ENCODE measurements at places on chromosomes 16 and 17.

GRCh38 chr17:75764417-75764710 is 628 bp downstream of the GALK1 start:
- no peak for DNase-seq

DNA sequence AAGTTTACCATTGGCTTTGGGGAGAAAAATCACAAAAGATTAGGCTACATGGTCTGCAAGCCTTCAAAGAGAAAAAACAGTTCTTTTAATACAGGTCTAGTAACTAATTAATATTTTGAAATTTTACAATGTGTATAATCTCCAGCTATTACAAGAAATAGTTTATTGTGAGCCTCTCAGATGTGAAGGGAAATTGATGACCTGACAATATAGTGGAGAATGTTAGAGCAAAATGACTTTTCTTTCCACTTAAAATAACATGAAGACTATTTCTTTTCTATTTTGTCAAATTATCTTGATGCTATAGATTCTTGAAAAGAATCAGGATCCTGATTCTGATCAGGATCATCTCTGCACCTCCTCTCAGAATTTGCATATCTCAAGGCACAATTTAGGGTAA is 362.3 kb downstream of the PMP22 start:
- no peak for DNase-seq

DNA sequence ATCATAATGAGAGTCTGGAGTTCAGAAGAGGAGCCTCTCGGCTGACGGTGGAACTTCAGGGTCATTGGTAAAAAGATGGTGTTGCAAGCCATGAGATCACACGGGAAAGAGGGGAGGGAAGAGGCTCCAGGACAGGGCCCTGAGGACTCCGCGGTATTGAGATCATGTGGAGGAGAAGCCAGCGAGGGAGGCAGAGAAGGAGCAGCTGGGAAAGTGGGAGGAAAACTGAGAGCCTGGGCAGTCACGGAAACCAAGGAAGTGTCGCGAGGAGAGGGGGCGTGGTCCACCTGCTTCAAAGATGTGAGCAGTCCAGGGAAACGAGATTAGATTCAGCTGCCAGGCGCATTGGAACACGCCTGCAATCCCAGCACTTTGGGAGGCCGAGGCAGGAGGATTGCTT is 27.7 kb upstream of the SBK1 start:
- DNase-seq = no peak

DNA sequence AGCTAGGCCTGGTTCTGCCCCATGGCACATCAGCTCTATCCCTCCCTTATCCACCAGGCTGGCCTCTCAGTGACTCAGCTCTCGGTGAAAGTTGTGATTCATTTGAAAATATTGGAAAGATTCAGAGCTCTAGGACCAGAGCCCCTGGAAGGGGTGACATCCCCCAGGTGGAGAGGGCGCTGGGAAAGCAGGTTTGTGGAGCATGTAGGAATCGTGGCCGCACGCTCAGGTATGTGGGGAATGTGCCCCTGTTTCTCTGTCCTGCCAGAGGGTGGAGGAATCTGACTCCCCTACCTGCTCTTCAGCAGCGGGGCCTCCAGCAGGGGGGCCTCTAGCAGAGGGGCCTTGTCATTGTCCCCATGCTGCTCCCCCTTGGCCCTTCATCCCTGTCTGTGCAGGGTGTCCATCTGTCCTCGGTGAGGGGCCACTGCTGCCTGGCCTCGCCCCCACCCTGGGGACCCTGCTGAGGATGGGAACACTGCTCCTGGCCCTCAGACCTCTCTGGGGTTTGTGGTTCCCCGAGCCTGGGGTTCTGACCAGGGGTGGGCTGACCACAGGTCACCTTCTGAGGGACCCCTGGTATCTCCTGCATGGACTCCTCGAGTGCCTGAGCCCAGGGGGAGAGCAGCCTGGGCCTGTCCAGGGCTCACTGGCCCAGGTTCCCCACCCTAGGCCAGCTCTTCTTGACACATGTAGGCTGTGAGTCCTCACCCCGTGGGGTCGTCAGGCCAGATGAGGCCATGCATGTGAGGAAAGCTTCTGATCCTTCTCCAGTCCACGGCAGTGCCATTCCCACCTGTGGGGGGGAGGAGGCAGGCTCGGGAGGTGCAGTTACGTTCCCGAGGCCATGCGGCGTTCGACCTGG is 47.5 kb downstream of the NT5M start:
- DNase-seq = no peak

DNA sequence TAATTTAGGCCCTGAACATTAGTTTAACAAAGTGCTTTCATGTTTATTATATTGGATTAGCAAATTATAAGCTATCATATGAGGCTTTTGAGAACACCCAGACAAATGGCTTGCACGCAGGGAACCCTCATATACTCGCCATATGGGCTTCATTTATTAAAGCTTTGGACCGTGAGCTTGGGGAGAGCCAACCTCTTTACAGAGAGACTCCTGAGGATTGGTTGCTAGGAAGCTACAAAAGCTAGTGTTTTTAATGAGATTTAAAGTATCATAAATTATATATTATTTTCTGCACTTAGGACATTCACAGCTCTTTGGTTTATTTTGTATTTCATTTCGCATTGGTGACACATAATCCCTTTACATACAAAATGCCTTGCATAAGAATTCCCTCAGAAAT is 193.8 kb upstream of the TOX3 start:
- DNase-seq = no peak

DNA sequence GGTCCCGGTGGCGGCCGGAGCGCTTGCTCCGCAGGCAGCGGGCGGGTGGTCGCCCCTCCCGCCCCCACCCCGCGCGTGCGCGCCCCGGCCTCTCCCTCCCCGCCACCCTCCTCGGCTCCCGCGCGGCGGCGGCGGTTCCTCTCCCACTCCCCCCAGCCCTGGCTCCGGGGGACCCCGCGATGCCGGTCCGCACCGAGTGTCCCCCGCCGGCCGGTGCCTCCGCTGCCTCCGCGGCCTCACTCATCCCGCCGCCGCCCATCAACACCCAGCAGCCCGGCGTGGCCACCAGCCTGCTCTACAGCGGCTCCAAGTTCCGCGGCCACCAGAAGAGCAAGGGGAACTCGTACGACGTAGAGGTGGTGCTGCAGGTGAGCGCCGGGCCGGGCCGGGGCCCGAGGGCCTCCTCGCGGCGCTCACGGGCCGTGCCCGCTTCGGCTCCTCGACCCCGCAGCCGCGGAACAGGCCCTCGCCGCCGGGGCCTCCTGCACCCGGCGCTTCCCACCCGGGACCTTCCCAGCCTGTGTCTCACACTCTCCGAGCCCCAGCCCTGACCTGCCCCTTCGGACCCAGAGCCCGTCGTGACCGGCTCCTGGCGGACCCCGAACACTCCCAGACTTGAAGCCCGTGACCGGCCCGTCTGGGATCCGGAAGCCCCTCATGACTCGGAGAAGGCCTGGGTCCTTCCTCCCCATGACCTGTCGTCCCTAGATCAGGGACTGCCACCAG is 490 bp downstream of the GID4 start:
- no peak for DNase-seq

DNA sequence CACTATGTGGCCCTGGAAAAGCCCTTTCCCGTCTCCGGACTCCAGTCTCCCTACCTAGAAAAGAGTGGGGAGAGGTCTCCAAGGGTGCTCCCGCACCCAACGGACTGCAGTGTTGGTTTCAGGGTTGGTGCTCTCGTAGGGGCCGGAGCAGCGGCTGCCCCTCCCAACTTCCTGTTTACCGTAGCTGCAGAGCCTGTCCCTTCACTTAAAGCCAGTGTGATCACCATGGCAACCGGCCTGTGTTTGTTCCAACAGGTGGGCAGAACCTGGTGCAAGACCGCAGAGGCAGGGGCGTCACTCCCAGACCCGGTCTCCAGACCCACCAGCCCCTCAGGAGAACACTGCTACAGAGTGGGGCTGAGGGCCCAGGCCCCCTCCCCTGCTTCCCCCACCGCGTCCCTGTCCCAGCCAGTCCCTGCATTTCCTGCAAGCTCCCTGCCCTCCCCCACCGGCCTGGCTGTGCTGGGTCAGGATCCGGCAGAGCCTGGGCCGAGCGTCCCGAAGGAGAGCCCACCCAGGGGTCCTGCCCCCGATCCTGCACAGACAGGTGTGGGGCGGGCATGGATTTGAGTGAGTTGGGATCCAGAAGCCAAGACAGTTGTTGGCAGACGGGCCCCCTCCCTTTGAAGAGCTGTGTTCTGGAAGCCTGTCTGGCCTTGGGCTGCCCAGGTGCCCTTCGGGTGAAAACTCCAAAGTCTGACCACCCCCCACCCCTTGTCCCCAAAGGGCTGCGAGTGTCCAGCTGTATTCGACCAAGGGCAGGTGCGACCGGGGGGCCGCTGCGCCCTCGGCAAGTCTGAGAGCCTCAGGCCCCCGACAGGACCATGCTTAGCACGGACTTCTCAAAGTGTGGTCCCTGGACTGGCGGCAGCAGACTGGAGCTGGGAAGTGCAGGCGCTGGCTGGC is 1.5 kb upstream of the BAIAP3 start:
- no peak for DNase-seq

DNA sequence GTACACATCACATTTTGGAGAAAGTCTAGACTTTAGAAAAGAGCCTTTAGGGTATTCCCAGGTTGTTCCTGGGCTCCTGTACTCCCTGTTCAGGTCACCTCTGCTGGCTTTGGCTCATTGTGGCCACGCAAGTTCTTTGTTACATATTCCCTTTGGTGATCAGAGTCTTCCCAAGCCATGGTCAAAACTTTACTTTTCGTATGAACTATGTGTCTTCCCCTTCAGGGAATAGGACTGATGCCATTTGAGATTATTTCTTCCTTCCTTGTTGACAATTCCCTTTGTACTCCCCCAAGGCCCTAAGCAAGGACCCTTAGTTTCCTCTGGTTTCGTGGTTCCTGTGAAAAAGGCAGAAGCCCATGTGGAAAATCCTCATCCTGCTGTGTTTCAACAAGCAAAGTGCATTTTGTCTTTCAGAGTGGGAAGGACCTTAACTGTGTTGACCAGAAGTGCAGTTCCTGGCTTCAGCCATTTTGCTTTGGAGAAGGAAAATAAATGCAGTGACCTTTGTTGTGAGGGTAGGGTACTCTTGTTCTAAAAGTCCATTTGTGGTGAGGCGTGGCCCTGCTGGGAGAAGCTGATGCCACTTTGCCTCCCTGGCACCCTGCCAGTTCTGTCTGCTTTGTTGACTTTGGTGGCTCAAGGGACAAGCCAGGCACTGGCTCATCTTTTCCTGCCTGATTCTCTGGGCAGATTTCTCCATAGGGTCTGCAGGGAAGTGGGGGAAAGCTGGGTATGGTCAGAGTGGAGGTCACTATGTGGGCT is 55.1 kb downstream of the ZNRF1 start:
- no peak for DNase-seq

DNA sequence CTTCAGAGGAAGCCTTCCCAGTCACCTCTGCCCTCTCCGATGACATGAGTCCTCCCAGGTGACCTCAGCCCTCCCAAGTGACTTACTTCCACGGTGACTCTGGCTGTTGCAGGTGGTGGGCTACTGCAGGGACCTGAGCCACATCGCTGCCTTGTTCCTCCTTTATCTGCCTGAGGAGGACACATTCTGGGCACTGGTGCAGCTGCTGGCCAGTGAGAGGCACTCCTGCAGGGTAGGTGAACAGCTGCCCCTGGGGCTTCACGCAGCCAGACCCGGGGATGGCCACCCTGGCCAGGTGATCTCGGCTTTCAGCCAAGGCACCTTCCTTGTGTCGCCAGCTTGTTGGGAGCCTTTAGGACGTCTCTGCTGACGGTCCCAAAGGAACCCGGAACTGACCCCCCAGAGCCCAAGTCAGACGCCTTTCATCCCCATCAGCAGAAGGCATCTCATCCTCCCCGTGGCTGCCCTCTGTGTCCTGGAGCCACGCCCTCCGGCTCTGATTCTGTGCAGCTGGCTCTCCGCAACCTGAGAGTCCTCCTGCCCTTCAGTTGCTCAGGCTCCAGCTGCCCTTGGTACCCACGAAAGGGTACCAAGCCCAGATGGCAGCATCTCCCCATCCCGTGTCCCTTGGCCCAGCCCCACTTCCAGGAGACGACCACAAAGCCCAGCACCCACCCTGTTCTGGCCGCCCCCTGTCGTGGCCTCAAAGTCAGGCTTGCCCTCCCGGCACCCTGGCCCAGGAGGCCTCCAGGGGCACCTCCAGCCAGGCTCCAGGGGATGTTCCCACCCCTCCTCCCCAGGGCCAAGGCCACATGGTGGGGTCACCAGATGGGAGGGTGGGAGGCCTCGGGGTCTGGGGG is 81.7 kb downstream of the GOSR1 start:
- peak; percentile 54 for DNase-seq

DNA sequence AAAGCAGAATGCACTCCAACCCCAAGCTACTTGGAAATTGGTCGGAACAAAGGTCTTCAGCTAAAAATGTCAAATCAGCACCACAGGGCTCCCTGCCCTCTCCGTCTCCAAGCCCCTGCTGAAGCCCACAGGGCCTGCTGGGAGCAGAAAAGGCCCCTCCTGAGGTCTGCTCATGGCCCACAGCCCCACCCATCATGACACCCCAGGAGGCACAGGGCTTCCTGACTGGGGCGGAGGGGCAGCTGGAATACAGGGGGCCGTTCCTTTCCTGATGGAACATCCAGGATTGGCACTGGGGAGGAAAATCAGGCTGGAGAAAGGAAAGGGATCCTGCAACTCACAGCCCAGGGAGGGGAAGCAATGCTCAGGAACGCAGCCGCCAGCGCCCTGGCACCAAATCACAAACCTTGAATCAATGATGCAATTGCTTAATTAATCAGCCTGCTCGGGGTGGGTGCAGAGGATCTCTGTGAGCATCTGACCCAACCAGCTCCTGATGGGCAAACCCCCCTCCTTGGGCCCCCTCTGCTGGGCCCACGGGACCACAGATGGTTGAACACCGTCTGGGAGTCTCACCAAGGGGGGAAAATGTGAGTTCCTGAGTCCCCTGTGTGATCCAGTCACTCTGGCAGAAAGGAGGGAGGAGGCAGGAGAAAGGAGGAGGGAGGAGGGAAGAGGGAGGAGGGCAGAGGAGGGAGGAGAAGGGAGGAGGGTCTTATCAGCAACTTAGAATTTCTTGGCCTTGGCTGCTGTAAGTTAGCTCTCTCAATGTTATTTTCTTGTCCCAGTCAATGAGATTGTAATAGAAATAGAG is 155.5 kb downstream of the ZNF423 start:
- DNase-seq = no peak

- no peak for DNase-seq
Measured at GRCh38 chr17:56785997-56786680, 47.6 kb downstream of the C17orf67 start.

DNA sequence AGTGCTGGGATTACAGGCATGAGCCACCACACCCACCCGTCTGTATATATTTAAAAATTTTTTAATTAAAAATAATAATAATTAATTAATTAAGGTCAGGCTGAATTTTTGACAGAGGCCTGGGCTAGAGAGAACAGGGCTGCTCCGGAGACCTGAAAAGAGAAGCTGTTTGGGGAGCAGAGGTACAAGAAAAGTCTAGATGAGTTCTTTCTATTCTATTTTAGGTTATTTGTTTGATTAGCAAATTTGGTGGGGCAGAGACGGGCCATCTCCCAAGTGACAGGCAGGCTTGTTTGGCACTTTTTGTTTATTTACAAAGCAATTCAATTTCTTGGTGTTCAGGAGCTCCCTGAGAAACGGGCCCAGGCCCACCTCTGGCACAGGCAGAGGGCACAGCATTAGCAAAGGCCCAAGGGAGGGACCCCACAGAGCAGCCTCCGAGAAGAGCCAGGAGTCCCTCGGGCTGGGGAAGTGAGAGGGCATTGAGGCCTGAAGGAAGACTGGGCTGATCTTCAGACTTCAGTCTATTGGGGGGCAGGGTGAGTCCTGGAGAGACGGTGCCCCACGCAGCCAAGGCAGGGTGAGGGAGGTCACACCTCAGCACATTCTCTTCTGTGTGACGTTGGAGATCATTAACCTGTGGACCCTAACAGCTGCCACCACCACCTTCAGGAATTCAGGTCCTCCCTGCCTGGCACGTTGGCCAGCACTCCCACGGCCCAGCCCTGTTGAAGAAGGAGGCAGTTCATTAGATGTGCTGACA is 10.8 kb upstream of the RIPOR1 start:
- DNase-seq = no peak

GRCh38 chr17:8053600-8053999 is 14.7 kb downstream of the ALOX15B start:
- DNase-seq = no peak

Measured in type B pancreatic cell (in vitro differentiated cells).